ENCODE measurements at places on chromosomes 13 and 19.

- DNase-seq: no peak
Observed at GRCh38 chr13:26017196-26017921, 34.5 kb downstream of the SHISA2 start.

DNA sequence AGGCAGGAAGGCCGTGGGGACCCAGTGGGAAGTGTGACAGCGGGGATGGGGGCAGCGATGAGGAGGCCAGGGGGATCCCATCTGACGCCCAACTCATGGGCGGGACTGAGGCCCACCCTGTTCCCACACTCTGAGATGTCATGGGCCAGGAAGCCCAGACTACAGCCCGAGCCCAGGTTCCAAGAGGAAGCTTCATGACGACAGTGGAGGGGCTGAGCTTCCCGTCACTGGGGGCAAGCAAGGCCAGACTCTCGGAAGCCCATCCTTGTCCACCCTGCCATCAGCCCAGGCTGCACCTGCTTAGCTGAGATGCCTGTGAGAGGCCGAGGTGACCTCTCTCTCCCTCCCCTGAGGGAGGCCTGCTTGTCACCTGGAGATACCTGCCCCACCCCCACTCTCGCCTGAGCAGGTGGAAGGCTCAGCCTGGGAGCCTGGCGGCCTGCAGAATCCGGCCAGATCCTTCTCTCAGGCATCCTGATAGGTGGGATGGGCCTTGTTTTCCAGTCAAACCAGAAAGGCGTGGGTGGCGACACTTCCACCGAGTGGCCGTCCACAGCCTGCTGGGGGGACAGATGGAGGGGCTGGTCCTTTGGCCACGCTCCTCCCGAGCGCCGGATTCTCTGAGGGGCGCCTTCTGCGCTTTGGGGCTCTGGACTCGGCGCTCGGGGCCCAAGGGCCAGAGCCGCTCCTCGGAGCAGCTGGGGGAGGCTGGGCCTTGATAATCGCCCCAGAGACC is 4.8 kb downstream of the ZBTB7A start:
- no peak for DNase-seq

DNA sequence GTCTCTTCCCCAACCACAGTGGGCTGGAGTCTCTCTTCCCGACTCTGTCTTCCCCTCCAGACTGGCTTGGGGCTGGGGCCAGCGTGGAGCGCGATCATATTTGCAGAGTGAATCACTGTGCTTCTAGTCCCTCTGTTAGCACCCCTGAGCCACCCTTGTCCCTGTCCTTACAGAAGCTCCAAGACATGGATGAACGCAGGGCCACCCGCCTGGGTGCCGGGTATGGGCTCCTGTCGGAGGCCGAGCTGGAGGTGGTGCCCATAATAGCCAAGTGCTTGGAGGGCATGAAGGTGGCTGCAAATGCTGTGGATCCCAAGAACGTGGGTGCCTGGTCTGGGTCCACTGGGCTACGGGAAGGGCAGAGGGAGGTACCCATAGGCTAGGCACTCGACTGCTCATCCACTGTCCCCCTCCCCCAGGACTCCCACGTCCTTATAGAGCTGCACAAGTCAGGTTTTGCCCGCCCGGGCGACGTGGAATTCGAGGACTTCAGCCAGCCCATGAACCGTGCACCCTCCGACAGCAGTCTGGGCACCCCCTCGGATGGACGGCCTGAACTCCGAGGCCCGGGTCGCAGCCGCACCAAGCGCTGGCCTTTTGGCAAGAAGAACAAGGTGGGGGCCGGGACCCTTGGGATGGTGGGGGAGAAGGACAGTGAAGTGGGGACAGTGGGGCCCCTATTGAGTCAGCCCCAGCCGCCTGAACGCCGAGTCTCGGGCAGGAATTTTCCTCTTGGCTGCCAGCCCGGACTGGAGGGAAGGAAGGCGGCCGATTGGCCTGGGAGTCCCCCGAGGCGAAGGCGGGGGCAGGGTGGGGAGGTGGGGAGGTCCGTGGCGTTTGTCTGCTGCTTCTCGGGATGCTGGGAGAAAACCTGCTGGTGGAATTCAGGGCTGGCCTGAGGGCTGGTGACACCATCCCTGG is 5.2 kb downstream of the TRIP10 start:
- no peak for DNase-seq

GRCh38 chr13:76440568-76440967 is 445.6 kb downstream of the KCTD12 start:
- DNase-seq: no peak

- peak; percentile 37 for DNase-seq
Observed at GRCh38 chr13:114019367-114019766, 45.5 kb upstream of the C13orf46 start.

DNA sequence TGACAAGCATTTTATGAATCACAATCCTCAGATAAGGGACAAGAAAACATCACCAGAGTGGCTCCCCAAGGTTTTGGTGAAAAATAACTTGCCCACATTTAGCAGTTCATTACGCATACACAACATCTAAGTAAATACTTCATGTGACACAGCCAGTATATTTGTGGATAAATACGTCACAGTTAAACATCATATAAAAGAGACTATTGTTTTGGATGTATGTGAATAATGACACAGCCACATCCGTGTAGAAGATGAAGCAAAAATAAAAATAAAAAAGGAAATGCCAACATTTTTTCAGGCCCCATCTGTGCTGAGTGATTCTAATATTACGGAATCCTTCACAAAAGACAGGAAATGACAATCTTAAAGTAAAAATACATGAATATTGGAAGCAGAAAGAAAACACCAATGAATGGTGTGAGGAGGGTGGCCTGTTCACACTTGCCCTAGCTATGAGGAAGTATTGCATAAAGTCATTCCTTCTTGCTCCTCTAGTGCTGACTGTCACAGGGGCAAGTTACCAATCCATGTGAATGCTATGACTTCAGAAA is 457.1 kb downstream of the KLF12 start:
- no peak for DNase-seq

DNA sequence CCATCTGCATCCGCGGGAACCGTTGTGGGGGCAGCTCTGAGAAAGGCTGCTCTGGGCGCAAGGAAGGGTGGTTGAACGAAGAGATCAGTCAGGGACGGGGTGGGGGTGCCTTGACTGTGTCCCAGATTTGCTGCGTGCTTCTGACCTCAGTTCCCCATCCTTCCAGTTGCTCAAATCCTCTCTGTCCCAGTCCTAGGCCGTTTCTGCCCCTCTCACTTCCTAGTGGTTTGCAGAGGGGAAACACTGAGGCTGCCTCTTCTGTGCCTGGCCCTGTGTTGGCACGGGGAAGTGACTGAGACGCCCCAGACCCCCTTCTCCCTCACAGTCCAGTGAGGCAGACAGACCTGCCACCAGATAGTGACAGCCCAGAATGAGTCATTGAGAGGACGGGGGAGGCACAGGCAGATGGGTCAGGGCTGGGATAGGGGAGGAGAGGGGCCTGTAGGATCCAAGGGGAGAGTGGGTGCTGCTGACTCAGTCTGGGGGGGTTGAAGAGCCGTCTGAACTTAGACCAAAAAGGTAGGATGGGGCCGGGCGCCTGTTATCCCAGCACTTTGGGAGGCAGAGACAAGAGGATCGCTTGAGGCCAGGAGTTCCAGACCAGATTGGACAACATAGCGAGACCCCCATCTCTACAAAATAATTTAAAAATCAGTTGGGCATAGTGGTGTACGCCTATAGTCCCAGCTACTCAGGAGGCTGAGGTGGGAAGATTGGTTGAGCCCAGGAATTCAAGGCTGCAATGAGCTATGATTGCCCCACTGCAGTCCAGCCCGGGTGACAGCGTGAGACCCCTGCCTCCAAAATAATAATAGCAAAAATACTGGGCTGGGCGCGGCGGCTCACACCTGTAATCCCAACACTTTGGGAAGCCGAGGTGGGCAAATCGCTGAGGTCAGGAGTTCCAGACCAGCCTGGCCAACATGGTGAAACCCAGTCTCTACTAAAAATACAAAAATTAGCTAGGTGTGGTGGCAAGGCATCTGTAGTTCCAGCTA is 26.5 kb downstream of the NUMBL start:
- no peak for DNase-seq
